ENCODE measurements at places on chromosomes 16 and 17.

DNA sequence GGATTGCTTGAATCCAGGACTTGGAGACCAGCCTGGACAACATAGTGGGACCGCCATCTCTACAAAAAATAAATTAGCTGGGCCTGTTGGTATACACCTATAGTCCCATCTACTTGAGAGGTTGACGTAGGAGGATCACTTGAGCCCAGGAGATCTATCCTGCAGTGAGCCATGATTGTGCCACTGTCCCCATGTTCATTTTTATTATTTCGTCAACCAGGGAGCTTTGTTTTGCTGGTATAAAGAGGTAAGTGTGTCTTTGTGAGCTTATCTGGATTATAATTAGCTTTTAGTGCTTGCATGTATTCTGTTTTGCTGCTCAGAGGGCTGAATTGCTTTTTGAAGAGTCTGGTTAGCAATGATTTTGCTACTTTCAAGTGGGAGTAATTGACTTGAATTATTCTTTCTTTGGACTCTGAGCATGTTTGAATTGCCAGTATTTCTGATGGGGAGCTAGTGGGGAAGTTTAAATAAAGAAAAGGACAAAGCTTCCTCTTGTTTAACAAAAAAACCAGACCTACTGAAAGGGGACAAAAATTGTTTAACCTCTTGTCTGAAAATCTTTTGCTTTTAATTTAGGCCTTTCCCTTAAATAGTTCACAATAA is 31.6 kb upstream of the BCAS3 start:
- no peak for DNase-seq

DNA sequence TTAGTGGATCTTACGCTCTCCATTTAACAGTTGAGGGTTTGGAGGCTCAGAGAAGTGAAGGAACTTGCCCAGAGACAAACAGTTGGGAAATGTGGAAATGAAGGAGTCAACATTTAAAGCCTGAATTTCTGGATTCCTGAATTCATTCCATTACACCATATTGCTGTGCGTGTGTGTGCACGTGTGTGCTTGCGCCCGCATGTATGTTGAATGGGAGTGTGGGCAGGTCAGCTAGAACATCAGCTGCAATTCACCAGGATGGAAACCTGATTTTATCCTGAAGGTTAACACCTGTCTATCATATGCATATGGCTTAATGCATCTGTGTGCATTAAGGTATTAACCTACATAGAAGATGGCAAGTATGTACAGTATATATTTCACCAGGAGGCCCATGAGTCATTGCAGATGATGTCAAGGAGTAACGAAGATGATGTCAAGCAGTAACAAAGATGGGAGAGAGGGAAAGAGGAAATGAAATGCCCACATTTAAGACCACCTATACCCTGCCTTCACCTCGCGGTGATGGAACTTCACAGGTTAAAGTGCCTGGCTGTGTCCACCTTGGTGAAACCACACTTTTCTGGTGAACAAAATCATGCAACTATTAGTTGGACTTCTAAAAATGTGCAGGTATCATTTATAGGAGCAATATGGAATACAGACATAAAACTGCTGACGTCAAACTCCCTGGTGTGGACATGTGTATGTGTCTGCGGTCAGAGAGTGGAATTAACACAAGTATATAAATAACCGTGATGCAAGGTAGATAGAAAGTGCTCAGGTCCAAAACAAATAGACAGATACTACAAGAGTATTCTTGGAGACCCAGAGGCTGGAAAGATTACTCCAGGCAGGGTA is 832 bp upstream of the ADAP2 start:
- DNase-seq: no peak

DNA sequence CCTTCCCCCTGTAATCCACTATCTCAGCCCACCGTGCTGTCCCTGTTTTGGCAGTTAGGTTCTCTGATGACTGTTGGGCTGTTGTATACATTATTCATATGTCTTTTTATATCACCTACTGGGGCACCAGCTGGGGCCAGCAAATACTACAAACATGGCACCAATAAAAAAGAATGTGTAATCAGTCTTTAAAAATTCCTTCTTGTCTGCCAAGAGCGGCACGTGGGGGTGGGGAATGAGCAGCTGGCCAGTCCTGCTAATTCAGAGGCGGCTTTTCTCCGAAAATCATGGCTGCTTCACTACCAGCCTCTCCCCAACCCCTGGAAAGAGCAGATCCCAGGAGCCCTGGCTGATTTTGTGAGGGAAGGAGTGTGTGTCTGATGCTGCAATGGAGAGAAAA is 77.7 kb upstream of the EEF2KMT start:
- no peak for DNase-seq

GRCh38 chr16:60739737-60740683 is 1296.2 kb downstream of the CDH8 start:
- DNase-seq: no peak

GRCh38 chr17:32142857-32143526 is 690 bp downstream of the RHOT1 start:
- DNase-seq: peak; percentile 63

All from fibroblast of mammary gland (primary cell).